ENCODE measurements at places on chromosomes 7 and 10. TPM values are rescaled to one million over a fixed set of nuclear protein-coding genes. Genes with fewer than 3 reads are reported as not detected.
A peak's percentile ranks its signal among the peaks of the same experiment; 100 is the strongest.

DNA sequence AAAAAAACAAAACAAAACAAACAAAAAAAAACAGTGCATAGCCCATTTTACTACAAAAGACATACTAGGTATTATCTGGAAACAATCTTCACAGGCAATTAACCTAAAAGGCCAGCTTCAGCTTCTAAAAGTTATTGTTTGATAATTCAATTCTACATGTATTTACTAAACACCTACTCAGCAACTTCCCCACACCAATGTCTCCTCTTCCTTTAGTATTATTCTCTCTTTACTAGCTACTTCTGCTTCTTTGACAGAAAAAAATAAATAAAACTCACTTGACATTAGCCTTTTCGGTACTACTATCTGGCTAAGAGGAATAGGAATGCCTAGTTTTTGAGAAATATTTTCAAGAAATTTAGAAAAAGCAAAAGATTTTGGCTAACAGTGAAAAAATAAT lies 2.8 kb downstream of the TM9SF3 start:
- no peak for DNase-seq

DNA sequence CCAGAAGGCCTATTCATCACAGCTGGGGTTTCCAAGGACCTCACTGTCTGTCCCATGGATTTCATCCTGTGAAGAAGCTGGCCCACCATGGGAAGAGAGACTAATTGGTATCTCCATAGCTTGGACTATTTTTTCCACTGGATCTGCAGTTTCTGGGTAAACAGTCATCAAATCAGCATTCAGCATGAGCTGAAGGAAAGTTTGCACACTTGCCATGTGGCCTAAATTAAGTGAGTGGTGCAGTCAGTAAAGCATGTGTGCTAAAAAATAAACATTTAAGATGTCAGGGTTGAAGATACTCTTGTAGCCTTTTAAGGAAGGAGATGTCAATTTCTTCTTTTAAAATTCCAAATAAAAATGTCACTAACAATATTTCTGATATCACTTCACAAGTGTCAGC lies 381.1 kb upstream of the ZMIZ1 start:
- DNase-seq: no peak

DNA sequence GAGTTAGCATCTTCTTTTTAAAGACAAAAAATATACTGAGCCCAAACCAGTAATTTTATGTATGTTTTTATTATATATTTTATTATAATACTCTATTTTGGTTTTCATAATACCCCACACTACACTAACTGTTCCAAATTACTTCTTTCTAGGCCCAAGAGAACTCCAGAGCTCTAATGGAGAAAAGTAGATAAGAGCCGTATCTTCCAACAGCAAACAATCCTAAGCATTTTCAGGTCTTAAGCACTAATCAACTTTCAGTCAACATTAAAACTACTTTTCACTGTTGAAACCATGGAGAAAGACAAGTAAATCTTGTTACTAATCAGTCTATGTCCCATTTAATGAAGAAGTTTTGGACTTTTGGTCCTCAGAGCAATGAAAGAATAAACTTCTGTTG lies 55.1 kb downstream of the JMJD1C start:
- no peak for DNase-seq

GRCh38 chr10:93745408-93746065 lies 12.2 kb upstream of the LGI1 start:
- peak; percentile 43 for DNase-seq

DNA sequence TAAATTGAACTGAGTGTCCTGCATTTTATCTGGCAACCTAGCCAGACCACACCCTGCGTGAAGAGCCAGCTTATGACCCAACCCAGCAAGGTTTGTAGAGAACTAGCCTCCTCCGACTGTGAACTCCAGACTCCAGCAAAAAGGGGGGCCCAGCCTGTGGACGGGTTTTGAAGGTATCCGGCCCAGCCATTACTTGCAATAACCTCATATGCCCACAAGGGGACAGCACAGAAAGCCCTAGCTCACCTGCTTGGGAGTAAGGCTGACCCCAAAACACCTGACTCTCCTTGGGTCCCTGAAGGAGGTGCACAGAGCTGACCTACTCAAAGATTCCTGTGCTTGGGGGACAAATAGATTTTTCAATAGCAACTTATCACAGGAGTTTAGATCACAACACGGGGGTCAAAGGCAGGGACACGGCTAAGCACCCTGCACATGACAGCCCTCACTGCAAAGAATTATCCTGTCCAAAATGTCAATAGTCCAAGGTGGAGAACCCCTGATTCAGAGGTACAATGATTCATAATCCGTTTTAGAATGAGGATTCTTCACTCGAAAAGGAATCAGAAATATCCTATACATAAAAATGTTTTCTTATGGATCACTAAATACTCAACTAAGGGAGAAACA lies 4.6 kb downstream of the TRPV6 start:
- peak; percentile 55 for DNase-seq

- no peak for DNase-seq
Measured at GRCh38 chr7:126948664-126949063, 304.1 kb downstream of the GRM8 start.

- peak; percentile 81 for DNase-seq
Measured at GRCh38 chr7:26398756-26399509, 107.3 kb downstream of the SNX10 start.

- DNase-seq: no peak
Measured at GRCh38 chr7:1109581-1110310, 21.8 kb downstream of the GPER1 start.

- DNase-seq: no peak
Measured at GRCh38 chr7:19670806-19671205, 38.0 kb downstream of the POLR1F start.

- DNase-seq: peak; percentile 69
Measured at GRCh38 chr7:5526100-5526905, 102.7 kb upstream of the TNRC18 start.

- DNase-seq: no peak
Measured at GRCh38 chr7:86339051-86339450, 304.7 kb upstream of the GRM3 start.

GRCh38 chr7:112308974-112309373 lies 102.5 kb downstream of the ZNF277 start:
- DNase-seq: no peak

DNA sequence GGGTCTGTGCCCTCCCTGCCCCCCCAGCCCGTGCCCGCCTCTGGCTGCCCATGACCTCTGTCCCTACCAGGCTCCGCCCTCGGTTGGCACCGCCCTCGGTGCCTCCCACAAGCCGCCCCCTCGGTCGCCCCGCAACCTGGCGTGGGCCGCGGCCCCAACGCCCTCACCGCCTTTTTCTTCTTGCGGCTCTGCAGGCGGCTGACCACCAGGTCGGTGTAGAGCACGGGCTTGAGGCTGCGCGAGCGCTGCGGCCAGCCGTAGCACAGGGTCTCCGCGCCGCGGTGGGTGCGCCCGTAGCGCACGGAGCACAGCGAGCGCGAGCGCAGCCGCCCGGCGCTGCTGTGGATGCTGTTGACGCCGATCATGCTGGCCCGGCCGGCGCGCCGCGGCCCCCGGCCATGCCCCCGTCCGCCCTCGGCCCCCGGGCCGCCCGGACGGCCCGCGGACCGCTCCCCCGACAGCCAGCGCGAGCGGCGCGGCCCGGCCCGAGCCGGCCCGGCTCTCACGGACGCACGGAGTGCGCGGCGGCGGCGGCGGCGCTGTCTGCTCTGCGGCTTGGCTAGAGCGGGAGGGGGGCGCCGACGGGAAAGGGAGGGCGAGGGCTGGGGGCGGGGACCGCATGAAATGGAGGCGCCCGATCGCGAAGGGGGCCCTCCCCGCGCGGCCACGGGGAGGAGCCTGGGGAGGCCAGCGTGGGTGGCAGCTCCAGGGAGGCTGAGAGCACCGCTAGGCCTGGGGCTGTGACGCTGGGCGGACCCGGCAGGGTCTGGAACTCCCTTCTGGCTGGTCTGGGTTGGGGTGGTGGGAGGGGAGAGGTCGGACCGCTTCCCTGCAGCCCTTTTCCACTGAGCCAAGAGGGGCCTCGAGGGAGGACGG lies 9.6 kb downstream of the PSD start:
- DNase-seq: no peak

DNA sequence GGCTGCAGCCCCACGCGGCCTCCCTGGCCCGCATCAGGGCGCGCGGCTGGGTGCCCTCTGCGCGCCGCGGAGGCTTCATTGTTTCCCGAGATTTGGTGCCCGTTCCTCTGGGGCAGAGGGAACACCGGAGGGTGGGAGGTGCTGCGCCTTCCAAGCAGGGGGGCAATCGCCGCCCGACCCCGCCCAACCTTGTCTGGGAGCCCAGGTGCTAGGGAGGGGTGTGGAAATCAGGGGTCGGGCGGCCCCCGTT lies 1.0 kb upstream of the NRP1 start:
- DNase-seq: peak; percentile 50

GRCh38 chr10:120460186-120460585 lies 3.2 kb downstream of the PLPP4 start:
- DNase-seq: no peak

GRCh38 chr10:129041916-129042315 lies 425.1 kb upstream of the MGMT start:
- no peak for DNase-seq

- DNase-seq: no peak
Measured at GRCh38 chr10:118701529-118702323, 53.0 kb downstream of the CACUL1 start.

- DNase-seq: no peak
Measured at GRCh38 chr7:14751461-14751860, 151.1 kb downstream of the DGKB start.

GRCh38 chr10:99659031-99659867 lies at the start of gene ENTPD7:
TSS of gene ENTPD7 (plus strand) at chr10:99659509. CDS start at chr10:99659957, 448 bp downstream.
- DNase-seq: peak; percentile 97

- no peak for DNase-seq
Measured at GRCh38 chr10:1627945-1628344, 109.4 kb downstream of the ADARB2 start.

- no peak for DNase-seq
Measured at GRCh38 chr10:60147576-60148265, 241.4 kb upstream of the CCDC6 start.

- no peak for DNase-seq
Measured at GRCh38 chr7:156080596-156080995, 268.3 kb upstream of the SHH start.

DNA sequence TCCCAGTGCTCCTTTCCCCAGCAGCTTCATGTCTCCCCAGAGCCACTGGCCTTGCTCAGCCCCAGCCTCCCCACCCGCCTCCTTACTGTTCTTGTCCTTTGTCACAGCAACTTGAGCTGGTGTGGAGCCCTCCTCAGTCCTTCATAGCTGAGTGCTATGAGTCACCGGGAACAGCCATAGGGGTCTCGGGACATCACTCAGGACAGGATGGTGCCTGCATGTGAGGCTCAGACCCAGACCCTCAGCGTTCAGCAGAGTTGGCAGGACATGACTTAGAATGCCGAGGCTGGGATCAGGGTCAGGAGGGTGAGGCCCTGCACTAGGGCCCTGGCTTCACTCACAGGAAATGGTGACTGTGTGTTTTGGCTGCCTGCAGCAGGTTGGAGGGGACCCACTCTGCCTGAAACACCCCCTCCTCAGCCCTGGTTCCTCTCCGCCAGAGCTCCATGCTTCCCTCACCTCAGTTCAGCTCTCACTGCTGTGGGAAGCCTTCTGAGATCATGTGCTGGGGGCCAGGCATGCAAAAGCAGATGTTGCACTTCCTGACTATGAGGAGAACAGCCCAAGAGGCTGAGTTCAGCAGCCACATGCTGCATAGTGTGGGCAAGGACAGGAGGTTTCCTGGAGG lies 40.7 kb upstream of the GJD4 start:
- no peak for DNase-seq

- DNase-seq: no peak
Measured at GRCh38 chr10:108789919-108790318, 1133.4 kb downstream of the XPNPEP1 start.

DNA sequence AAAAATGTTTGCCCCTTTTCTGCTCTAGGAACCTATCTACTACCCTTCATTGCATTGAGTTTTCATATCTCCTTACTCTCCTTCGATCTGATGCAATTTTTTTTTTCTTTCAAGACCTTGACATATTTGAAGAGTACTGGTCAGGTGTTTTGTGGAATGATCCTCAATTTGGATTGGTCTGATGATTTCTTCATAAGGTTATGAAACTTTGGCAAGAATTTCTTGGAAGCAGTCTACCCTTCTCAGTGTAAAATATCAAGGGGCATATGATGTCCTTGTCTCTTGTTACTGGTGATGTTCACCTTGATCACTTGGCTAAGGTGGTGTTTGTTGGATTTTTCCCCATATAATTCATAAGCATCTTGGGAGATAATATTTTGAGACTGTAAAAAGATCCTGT lies 64.7 kb downstream of the CPED1 start:
- DNase-seq: no peak

GRCh38 chr7:158999496-158999895 lies 143.1 kb downstream of the DYNC2I1 start:
- DNase-seq: no peak

THNSL1 gene
- total RNA-seq: 2.3 TPM

SEMA4G gene
- total RNA-seq: 0.57 TPM

PAPOLB gene
- not detected for total RNA-seq

ACHE gene
- not detected for total RNA-seq

IFIT2 gene
- total RNA-seq: 8.5 TPM

GJD4 gene
- total RNA-seq: not detected

Data from Daoy (cell line).